K562 (cell line): ENCODE measurements at places on chromosomes 7 and 10.
A peak's percentile ranks its signal among the peaks of the same experiment; 100 is the strongest.

- DNase-seq, result no peak
Observed at GRCh38 chr7:1890289-1891235, 220.5 kb downstream of the ELFN1 start.

DNA sequence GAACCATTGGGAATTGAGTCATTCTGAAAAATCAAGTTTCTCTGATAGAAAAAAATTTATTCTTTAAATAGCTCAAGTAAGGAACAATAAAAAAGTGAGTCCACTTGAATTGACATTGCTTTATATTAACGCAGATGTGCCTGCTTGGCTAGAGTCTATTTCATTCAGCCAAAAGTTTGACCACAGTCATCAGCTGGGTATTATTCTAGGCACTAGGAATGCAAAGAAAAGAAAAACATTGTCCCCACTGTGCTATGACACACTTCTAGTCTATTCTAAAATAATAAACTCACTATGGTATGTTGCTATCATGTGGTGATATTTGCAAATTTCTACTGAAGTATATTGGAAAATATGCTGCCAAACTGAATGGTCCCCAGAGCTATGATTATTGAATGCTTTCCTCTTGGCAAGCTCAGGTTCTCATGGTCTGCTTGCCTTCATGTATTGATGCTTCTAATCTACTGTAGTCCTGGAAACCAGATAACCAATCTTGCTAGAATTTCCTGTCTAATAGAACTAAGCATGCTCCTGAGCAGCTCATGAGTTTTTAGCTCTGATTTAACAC lies 8.3 kb downstream of the SFRP4 start:
- DNase-seq, result no peak

DNA sequence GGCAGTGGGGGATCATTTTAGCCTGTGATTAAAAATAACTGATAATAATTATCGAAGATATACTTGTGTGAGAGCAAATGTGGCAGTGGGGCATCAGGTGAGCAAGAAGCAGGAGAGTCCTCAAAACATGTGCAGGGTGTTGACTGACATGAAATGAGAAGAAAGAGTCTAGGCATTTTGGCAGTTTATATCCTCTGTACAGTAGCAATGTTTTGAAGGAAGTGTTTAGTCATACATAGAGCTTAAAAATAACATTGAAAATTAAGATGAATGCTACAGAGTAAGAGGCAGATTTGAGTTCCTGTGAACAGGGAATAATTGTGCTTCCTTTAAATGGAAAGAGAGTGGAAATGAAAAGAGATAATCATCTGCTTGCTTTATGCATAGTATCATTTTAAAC lies 47.4 kb downstream of the VPS50 start:
- no peak for DNase-seq

DNA sequence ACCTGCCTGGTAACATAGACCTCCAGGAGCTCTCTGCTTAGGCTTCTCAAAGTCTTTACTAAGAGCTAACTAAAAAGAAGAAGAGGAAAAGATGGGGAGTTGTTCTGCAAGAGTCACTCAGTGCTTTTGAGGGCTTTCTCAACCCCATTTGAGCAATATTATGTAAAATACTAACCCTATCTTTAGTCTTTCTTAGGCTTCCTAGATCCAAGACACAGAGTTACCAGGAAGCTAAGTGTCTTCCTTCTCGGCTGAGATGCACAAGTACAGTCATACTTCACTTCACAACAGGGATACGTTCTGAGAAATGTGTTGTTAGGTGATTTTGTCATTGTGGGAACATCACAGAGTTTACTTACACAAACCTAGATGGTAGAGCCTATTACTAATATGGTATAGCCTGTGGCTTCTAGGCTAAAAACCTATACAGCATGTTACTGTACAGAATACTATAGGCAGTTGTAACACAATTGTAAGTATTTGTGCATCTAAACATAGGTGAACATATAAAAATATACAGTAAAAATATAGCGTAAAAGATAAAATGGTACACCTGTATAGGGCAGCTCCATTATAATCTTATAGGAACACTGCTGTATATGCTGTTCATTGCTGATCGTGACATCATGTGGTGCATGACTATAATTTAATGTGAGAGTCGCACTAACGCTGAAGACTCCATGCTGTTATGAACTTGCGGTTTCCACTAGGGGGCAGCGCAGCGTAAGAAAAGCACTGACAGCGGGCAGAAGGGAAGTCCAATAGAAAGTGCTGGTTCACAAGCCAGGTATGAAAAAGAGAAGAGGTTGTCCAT lies 16.3 kb downstream of the ANKRD22 start:
- peak; percentile 51 for DNase-seq

DNA sequence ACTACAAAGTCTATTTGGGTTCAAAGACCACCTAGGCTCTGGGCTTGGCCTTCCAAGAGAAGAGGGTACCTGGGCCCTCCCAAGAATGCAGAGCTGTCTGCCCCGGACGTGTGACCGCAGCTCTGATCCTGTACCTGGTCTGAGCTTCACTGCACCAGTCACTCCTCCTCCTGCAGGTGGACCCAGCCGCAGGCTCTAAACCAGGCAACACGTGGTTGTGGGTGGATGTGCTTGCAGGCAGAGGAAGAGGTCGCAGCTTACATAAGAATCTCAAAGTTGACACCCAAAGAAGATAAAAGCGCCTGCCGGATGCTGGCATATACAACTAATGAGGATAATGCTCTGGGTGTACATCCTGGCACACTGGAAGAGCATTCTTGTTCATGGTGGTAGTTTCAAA lies 9.4 kb upstream of the PFKP start:
- DNase-seq, result no peak

- no peak for DNase-seq
Observed at GRCh38 chr7:19530261-19530660, 178.6 kb downstream of the POLR1F start.

GRCh38 chr10:1347962-1348772 lies 292.0 kb downstream of the WDR37 start:
- no peak for DNase-seq

- DNase-seq, result no peak
Observed at GRCh38 chr7:1419688-1420087, 39.6 kb downstream of the MICALL2 start.

DNA sequence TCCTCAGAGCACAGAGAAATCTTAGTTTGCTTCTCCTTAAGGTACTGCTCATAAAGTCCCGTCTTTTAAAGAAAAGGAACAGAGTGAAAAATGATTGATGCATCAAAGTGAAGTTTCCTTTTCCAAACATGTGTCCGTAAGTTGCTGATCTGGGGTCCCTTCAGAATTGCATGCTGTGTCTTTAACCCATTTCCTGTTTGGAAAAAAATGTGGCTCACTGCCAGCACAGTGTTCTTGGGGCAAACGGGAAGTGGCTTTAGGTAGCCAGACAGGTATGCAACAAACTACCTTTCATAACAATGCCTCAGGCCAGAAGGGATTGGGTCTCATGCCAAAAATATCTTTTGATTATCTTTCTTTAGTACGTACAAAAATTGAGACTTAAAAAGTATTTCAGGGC lies 50.9 kb downstream of the TFAM start:
- no peak for DNase-seq

GRCh38 chr7:40327113-40327512 lies 192.3 kb downstream of the SUGCT start:
- no peak for DNase-seq

DNA sequence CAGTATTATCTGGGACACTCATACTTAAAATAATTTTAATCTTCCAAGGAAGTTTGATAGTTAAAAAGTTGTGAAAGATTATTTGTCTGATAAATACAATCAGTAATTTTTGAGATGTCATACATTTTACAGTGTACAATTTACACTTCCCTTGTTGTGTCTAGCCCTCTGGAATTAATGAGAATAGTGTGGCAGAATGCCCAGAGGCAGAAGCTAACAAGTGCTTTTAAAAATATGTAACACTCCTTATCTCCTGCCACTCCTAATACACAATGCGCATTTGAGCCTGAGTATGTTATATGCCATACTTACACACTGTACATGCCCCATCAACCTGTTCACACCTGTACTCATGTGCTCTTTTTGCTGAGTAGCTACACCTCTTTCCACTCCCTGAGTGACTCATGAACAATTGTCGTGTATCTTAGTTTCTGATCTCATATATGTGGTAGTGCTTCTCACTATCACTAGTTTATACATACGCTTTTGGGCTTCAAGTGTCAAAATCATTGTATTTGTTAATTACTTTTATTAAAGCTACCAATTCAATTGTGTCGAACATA lies 106.9 kb upstream of the GNAI1 start:
- DNase-seq, result no peak

- no peak for DNase-seq
Observed at GRCh38 chr10:97687785-97688781, 1.0 kb upstream of the AVPI1 start.

DNA sequence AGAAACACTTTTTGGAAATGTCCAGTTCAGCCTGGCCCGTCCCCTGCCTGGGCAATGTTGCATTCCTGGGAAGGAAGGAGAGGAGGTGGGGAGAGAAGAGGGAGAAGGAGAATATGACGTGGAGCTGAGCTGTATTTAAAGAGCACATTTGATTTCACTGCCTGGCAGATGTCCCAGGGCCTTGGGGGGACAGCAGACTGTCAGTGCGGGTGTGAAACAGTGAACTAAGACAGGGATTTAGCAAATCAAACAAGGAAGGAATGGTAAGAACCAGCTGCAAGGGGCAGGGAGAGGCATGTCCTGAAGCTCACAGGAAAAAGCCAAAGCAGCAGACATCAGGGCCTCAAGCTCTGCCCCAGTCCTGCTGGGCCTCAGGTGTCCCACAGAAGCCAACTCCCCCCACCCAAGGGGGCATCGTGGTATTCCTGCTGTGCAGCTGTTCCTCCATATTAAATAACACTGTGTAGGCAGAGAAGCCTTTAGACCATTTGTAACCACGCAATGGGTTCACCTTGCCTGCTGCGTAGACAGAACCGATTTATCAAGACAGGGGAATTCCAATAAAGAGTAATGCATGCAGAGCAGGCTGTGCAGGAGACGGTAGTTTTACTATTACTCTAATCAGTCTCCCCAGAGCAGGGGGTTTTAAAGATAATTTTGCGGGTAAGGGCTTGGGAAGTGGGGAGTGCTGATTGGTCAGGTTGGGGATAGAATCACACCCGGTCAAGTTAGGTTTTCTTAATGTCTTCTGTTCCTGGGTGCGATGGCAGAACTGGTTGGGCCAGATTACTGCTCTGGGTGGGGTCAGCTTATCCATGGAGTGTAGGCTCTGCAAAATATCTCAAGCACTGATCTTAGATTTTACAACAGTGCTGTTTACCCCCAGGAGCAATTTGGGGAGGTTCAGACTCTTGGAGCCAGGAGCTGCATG lies 18.3 kb downstream of the LEP start:
- peak; percentile 30 for DNase-seq
